HAP-1 (cell line): ENCODE measurements at places on chromosomes 13 and 19.

GRCh38 chr13:41905600-41906254, 55.2 kb downstream of the VWA8 start:
- no peak for DNase-seq

DNA sequence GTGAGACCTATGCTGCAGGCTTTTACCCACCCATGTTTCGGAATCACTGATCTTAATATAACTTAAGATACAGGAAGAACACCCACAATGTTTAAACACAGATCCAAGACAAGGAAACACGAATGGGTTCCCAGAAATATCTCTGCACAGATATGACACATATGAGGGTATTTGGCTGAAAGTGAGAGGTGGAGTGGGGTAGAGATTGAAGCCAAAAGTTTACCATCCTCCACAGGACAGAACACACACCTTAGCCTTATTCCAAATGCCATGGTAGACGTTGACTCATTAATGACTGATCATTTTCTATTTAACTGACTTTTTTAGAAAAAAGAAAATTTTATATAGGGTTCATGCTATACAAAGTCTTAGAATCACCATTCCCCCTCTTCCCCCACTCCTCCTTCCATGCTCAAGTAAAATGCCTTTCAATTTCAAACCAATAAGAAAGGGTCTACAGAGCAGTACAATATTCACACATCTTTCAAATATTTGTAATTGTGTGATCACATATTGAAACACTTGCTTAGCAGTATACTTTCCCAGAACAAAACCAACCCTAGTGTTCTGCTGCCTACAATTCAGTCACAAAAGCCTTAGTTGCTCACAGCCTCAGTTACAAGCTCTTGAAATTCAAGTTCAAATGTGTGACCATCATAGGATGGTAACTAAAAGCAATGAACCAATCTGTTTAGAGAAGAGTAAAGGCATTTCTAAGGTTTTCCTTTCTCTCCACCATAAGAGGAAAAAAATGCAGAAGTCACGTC, 11.8 kb upstream of the DOCK9 start:
- no peak for DNase-seq

DNA sequence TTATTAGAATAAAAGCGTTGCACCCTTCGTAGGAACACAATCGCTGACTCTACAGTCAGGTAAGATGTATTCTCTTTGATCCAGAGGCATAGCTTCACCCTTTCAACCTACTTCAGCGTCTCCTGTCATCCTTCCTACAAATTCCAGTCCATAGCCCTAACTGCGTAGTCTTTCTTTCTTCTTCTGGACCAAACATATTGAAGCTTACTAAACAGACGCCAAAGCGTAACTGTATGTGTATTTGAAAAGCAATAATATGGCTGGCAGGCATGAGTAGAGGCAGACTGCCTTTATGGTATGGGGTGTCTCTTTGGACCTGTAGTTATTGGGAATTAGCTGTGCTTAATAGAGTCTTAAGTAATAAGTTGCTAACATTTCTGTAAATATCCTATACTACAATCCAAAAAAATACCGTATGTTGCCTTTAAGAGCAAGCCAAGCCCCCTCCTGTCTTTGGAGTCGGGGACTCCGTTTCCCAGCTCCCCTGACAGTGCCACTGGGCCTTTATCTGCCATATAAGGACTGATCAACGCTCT, 392 bp upstream of the ZNF548 start:
- no peak for DNase-seq

DNA sequence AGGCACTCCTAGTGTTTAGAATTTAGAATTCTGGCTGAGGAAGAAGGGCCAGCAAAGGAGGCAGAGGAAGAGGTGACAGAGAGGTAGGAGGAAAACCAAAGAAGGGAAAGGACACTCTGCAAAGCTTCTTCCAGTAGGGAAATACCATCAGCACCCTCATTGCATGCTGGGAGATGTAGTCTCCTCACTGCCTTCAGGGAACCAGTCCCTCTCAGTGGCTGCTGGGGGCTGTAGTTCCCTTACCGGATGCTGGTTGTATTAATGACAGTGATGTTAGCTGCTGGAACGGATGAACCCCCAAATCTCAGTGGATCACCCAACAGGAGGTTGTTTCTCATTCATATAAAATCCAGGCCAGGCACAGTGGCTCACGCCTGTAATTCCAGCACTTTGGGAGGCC, 10.1 kb downstream of the GRIN2D start:
- peak; percentile 67 for DNase-seq

- DNase-seq = peak; percentile 91
Observed at GRCh38 chr19:38004521-38005223, 97.7 kb downstream of the SIPA1L3 start.

GRCh38 chr13:57675526-57675925, 44.0 kb downstream of the PCDH17 start:
- DNase-seq = no peak

DNA sequence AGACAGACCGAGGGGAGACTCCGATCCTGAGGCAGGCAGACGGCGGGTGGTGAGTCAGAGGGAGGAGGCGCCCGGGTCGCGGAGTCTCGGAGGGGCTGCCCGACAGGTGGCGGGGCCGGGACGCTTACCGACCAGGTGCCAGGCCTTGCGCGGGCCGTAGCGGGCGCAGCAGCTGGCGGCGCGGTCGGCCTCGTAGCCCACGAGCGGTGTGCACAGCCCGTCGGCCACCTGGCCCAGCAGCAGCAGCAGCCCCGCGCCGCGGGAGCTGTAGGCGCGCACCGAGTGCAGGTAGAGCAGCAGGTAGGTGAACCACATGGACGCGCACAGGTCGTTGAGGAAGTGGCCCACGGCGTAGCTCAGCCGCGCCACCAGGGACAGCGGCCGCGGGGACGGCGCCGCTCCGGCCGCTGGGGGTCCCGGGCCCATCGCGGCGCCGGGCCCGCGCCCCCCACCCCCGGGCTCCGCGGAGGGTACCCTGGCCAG, 367 bp downstream of the MFSD12 start:
- peak; percentile 58 for DNase-seq

DNA sequence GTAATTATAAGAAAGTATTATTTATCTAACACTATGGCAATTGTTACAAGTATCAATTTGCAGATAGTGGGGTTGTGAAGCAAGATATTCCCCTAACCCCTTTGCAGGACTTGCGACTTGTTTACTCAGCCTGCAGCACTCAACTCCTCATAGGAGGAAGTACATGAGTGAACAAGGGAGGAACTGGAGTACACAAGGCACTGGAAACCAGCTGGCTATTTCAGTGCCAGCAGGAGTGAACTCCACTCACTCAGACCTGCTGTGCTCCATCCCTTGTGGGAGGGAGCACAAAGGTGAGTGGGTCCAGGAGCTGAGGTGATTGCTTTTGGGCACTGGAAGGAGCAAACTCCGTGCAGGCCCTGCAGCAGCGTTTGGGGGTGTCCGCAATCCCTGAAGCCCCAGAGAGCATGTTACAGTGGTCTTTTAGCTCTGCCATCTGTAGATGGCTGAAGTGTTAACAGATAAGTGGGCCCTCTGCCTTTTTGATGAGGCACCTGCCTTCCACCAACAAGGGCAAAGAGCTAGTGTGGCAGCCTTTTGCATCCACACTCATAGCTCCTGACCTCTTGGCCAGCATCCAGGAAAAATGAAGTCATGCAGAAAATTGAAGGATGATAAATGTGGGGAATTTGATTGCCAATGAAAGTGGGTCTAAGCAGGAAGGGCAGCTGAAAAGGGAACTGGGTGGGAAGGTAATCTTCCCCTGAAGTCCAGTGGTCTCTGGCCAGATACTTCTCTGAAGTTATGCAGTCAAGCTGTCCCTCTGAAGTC, 802.2 kb upstream of the MIR17HG start:
- no peak for DNase-seq

DNA sequence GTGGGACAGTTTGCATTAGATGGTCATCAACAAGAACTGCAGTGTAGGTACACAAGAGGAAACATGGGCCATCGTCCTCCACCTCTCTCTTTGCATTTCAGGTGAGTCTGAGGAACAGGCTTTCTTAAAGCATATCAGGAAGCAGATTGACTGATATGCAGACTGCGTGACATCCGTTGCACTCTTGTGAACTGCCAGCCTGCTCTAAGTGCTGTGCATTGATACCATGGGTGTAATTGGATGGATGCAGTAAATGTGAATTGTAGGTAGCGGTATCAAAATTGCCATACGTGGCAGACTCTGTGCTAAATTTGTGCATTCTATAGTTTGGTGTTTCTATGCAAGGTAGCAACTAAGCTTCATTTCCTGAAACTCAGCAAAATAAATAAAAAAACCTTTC, 1008.3 kb downstream of the EFNB2 start:
- no peak for DNase-seq

GRCh38 chr19:14985133-14985532, 5.5 kb upstream of the SLC1A6 start:
- no peak for DNase-seq

- no peak for DNase-seq
Observed at GRCh38 chr19:8826371-8826770, 5.7 kb downstream of the ZNF558 start.

DNA sequence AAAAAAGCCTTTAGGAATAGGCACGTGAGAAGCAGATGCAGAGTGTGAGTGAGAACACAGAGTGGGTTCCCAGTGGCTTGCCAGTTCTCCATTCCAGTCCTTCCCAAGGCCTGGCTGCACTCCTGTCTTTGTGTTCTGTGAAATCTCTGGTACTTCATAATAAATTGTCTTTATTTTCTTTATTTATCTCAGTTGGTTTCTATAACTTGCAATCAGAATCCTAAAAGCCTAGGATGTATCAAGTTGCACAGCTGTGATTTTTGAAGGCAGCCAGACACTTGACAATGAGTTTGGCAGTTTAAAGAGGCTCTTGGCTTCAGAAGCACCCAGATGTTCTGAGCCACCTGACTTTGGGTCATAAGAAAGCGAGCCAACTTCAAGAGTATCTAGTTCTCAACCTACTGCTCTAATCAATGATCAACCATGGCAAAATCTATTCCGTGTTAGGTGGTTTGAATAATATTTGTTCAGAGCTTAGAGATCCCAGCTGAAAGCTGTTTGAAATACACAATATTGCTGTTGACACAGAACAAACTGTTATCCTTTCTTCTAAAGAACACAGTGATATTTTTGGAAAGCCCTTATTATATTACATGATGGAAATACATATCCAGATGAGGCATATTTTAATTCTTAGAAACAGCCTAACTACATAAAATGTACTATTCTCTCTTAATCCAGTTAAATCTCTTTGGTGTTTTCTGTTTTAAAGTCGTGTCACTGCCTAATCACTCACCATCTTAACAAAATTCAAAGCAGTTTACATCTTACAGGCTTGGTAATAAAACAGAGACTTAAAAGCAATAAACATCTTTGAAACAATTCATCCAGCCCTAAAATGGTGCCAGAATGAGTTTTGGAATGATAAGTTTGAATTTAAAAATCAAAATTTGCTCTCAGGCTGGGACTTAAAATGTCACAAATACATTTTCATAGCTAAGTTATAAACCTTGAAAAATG, 483.0 kb upstream of the NBEA start:
- DNase-seq = no peak

- DNase-seq = no peak
Observed at GRCh38 chr13:27666951-27667350, 45.3 kb downstream of the POLR1D start.

DNA sequence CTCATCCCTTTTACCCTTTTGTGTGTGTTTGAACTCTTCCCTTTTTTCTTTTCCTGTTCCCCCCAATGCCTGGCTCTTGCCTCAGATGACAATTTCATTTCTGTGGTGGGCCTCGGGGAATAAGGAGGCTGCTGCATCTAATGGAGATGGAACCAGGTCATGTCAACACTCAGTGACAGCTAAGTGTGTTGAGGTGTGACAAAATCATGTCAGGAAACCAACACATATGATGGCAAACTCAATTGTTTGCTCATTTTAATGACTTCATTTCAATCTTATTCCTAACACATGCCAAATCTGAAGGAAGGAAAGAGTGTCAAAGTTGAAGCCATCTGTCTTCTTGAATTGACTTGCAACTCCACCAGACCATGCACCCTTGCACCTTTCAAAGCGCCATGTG, 36.7 kb downstream of the TNFSF11 start:
- DNase-seq = no peak

- no peak for DNase-seq
Observed at GRCh38 chr19:46361915-46362314, 15.0 kb downstream of the PPP5C start.

DNA sequence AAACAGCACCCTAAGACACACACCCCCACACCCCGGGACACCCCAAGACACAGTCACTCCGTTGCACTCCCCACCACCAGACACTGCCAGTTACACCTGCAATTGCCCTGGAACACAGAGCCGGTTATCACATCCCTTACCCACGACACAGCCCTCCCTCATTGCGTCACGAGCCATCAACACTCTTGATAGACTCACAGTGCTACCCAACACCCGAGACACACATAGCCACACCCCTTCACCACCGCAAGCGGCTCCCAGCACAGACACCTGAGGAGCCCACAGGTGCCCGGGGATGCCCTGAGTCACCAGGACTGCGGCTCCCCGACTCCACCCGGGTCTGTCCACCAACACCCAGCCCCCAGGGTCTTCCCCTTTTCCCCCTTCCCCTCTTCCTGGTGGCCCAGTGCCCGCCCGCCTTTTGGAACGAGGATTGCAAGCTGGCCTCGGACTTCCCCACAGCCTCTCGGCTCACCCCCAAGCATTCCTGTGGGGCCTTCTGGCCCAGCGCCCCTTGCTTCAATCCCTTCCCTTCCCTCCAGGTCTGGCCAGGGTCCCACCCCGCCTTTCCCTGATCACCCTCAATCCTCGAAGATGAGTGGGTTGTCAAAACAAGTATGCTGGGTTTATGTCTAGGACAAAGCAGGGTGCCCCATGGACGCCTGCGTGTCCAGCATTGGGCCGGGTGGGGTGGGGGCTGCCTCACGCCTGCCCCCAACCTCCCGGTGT, 1.7 kb upstream of the PTGER1 start:
- no peak for DNase-seq

- DNase-seq = no peak
Observed at GRCh38 chr19:2413159-2413558, 14.2 kb downstream of the TIMM13 start.

- no peak for DNase-seq
Observed at GRCh38 chr13:76976490-76976889, 15.4 kb upstream of the CLN5 start.

DNA sequence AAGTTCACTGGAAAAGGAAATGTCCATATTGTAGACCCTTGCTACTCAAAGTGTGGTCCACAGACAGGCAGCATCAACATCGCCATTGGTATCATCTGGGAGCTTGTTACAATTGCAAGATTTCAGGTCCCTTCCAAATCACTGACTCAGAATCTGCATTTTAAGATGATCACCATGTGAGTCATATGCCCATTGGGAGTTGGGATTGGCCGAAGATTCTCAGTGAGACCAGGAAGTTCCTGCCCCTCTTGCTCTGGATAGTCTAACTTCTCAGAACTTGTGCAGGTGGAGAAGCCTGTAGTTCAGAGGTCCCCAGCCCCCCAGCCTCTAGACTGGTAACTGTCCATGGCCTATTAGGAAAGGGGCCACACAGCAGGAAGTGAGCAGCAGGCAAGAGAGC, 48.9 kb upstream of the URAD start:
- no peak for DNase-seq

DNA sequence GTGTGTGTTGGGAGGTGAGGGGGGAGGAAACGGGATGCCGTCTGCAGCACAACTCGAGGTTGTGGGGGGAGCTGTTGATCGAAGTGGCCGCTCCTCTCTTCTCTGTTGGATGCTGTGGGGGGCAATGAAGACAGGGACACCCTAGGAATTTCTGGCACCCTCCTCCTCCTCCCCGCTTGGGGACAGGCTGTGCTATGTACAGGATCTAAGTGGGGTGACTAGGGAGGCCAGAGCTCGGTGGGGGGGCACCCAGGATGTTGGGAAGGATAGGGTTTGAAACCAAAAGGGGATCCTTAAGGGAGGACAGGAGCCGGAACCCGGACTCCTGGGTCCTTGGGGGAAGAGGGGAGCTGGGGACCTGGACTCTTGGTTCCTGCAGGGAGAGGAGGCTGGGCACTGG, 2.0 kb downstream of the GRIN2D start:
- DNase-seq = no peak

GRCh38 chr13:76285463-76285862, 600.7 kb downstream of the KCTD12 start:
- no peak for DNase-seq
